ENCODE measurements at places on chromosomes 4 and X.

GRCh38 chrX:75603833-75604232 is 81.0 kb upstream of the ZDHHC15 start:
- peak; percentile 19 for DNase-seq

GRCh38 chr4:140071806-140072205 is 82.2 kb downstream of the MAML3 start:
- peak; percentile 71 for DNase-seq

- DNase-seq: no peak
These were observed 17.0 kb upstream of the LNX1 start for GRCh38 chr4:53608242-53608641.

- DNase-seq: no peak
These were observed 436.2 kb downstream of the TLL1 start for GRCh38 chr4:166309286-166309685.

GRCh38 chr4:60743654-60744053 is 456.5 kb upstream of the ADGRL3 start:
- DNase-seq: no peak

DNA sequence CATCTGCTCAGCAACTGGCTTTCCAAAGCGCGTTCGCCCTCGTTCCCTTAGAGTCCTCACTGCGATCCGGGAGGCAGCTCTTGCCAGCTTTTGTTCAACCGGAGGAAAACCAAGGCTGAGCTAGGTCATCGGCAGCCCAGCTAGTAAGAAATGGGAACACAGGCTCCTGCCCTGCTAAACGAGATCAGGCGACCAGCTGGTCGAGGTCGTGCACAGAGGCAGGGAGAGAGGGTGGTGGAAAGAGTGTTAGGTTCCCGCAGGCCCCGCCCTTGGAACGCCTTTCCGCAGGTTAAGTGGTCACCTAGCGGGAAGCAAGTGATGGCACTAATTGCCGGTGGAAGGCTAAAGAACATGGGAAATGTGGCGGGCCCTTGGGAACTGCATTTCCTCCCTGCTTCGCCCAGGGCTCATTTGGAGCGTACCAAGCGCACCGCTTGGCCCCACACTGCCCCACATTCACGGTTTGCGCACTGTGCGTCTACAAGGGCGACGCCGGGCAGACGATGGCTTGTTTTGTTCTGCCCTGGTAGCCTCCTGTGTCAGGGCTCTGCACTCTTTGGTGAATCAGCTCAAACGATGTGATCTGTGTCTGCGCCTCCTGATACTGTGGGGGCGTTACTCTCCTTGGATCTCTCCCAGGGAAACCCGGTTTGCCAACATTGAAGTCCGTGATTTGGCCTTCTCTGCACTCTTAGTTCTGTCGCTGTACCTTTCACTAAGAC is 7.2 kb upstream of the PRDM8 start:
- no peak for DNase-seq

- DNase-seq: no peak
These were observed 63.9 kb upstream of the PTPN13 start for GRCh38 chr4:86530183-86530582.

- no peak for DNase-seq
These were observed 3.0 kb upstream of the ATP1B4 start for GRCh38 chrX:120358737-120359456.

DNA sequence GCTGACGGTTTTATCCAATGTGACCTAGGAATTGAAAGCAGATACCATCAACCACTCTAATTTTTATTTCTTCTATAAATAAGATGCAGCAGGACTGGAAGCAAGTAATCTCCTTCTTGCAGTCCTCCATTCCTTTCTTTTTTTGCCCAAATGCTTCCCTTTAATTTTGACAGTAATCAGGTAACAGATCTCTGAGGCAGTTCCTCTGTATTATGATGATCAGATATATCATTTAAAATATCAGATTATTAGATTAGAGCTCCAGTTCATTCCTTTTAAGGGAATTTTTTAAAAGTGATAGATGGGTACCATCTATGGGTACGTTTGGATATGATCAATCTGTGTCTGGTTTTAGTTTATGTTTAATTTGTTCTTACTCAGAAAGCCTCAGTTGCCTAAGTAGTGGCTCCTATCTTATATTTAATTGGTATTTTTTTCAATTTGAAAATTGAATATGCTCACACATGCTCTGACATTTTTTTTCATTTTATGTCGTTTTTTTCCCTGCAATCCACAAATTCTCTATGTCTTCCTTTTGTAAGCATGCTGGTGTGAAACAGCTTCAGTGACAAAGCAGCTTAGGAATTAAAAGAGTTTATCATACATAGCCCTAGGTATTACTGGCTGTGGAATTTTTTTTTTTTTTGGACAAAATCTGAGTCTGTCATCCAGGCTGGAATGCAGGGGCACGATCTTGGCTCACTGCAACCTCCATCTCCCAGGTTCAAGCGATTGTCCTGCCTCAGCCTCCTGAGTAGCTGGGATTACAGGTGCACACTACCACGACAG is 73.7 kb upstream of the ANK2 start:
- no peak for DNase-seq

GRCh38 chrX:67568769-67569168 is 24.9 kb downstream of the AR start:
- no peak for DNase-seq

- DNase-seq: no peak
These were observed 94.4 kb downstream of the ARHGAP10 start for GRCh38 chr4:147826288-147826646.

DNA sequence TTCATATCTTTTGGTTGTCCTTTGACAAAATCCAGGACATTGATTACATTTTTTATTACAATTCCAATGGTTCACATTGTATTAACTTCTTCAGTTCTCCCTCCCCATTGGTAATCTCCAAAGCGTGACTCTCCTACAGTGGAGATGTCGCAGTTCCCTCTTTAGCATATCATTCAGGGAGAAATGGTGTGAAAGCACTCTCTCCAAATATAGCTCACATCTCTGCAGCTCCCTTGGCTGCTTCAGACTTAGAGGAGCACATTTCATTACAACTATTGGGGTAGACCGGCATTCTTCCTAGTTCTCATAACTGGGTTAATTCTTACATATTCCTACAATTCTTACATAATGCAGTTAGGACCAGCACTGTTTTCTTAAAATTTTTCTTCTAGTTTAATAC is 25.3 kb downstream of the RNF150 start:
- DNase-seq: no peak

- DNase-seq: no peak
These were observed 111.1 kb downstream of the NFKB1 start for GRCh38 chr4:102612210-102612609.

DNA sequence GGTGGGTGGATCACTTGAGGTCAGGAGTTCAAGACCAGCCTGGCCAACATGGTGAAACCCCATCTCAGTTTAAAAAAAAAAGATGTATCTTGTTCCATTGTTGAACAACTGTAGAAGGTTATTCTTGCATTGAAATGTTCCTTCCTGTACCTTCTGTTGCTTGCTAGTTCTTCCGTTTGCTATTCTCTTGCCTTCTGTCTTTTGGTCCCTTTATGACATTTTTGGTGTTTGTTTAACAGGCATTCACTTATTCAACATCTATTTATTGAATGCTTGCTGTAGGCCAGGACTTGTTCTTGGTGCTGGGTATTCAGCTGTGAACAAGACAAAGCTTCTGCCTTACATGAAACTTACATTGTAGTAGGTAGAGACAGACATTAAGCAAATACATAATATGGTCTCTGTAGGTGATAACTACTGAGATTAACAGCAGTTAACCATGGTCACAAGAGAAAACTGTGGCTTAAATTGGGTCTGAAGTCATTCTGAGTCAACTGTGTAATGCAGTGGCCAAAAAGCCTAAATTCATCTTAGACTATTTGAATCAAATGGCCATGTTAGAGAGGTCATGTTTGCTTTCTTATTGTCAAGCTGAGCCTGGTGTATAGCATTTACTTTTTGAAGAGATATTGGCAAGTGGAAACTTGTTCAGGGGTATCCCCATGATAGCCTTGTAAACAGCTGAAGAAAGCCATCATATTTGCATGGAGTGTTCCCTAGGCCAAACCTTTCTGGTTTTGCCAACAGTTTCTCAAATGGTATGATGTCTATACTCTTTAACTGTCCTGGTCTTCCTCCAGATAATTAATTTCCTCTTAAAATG is 35.6 kb downstream of the GAB1 start:
- DNase-seq: no peak

GRCh38 chr4:115219315-115219860 is 106.0 kb upstream of the NDST4 start:
- no peak for DNase-seq

DNA sequence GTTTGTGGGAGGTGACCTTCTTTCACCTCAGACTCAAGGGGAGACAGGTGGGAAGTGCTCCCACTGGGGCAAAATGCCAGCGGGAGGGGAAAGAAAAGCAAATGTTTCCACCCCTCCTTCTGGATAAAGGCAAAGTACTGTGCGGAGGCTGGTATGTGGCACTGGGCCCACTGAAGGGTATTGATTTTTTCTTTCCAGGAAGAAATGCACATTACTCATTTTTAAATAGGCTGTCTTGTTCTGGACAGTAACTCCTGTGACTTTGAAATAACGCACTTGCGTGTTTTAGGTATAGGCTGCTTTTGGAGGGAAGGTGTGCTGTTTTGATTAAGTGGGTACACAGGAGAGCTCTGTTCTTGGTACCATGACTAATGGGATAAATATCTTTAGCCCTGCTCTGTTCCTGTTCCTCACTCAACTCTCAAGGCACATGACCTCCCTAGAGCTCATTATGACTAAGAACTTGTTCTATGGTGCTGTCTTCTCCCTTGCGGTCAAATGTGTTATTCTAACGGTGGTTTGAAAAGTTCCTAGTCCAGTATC is 40.7 kb upstream of the MBTPS2 start:
- DNase-seq: no peak

DNA sequence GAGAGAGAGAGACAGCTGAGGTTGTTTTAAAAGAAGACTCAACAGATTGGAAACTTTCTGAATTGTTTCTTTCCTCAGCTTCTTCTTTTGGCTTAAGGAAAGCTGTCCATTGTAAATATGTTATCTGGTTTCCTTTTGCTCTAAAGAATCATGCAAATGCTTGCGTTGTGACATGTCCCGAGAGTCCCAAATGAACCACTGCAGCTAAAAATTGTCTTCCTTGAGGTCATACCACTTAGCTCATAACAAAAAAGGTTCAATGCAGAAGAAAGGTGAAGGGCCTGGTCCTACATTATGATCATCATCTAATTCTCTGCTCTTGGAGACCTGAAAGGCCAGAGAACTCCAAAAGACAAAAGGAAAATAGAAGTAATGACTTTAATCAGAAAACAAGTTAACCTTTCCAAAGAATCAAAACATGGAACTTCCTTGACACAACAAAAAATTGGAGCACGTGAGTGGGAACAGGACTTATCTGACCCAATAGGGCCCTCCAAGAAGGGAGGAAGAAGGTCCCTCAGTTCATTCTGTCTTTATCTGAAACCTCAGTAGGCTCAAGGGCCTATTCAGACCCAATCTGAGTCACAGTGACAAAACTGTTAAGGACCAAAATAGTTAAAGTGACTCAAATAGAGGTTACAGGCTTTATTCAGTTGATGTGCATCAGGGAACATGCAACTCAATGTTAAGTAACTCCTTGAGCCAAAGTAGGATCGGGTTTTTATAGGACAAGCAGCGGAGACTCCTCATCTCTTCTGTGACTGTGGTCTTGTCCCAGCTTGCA is 14.7 kb upstream of the VSIG1 start:
- DNase-seq: no peak

- DNase-seq: no peak
These were observed 4.5 kb upstream of the PLCXD1 start for GRCh38 chrX:276581-277201.

- DNase-seq: no peak
These were observed 21.5 kb upstream of the GTPBP6 start for GRCh38 chrX:340121-340520.

Data from CD4-positive, alpha-beta T cell treated with Interleukin-6 at 100 ng/mL for 8 hours (primary cell).